ENCODE measurements at places on chromosomes 5 and 9.
A peak's percentile ranks its signal among the peaks of the same experiment; 100 is the strongest.

GRCh38 chr5:111200828-111201227 lies 23.4 kb upstream of the CAMK4 start:
- DNase-seq = no peak

DNA sequence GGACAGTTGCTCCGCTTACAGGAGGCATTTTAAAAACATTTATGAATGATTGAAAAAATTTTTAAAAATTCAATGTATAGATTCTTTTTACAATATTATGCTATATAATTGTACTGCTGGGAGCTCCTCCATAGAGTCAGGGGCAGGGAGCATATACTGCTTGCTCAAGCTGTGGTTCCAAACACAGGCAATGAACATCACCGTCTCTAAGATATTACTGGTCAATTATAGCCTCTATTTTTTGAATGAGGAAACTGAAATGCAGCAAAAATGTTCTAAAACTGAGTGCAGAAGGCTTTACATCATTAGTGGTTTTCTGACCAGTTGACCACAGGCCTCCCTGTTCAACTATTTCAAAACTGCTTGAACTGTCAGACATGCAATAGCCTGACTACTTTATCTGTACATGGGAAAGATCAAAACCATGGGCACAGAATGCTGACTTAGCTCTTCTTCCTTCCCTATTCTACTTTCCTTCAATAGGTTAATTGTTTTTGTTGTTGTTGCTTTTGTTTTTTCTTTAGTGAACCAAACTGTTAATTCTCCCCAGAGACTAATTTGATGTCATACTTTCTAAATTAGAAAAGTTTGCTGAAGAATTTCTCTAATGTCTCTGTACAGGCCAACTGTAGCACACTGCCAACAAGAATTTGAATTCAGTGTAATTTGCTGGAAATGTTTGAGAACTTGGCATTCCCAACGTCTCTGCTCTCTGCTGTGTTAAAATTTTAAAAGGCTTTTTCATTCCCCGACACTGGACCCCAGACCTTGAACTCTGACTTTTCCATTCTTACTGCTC lies 107.6 kb upstream of the MPDZ start:
- DNase-seq = peak; percentile 57

DNA sequence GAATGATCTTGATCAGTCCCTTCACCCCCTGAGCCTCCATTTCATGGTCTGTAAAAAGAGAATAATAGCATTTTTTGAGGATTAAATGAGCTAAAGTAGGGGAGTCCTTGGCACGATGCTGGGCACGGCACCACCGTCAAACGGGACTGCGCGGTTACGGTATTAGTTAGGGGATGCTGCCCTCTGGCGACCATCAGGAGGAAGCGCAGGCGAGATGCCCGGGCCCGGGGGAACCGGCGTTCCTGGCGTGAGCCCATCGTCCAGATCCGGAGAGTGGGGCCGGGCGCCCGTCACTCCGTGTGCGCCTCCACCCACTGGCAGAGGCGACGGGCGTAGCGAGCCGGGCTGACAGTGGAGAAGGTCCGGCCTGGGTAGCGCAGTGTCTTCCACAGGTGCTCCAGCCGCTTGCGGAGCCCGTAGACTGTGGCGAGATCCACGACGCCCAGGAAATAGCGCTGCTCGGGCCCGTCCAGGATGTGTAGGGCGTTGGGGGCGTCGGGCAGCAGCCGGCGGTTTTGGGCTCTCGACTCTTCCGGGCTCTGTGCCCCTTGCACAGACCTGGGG lies 4.8 kb upstream of the ST6GALNAC4 start:
- DNase-seq = peak; percentile 70

GRCh38 chr5:141517312-141517711 lies 28.4 kb downstream of the PCDHGC5 start:
- no peak for DNase-seq

DNA sequence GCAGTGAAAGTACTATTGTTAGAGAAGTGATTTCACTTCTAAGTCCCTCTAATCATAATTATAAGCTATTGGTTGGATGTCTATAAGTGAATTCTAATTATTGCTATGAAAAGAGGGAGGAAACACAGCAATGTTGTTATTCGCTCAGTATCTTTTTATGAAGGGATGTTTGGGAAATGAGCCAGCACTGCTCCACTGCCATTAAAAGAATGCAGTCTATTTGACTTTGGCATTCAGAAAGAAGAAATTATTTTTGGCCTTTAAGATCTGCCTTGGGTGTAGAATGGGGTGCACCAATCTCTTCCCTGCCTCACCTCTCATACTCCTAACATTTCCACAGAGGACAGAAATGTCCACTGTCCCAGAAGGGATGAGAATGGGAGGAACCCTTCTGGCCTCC lies 332.0 kb downstream of the SPATA31D1 start:
- DNase-seq = no peak

GRCh38 chr5:134547999-134548658 lies 22.7 kb downstream of the JADE2 start:
- no peak for DNase-seq

DNA sequence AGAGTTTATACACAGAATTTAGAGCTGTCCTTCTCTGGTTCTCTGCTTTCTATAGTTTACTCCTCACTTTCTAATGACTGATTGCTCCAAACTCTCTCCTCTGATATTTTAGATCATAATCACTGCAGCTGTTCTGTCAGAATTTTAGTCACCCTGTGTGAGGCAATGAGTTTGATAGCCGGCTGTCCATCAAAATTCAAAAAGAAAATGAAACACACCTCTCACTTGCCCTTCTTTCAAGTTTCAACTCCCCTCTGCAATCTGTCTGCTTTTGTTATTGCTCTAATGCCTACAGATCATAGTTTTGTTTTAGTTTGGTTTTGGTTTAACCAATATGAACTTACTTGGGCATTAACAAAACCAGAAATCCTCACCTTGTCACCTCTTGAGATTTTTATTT lies 23.3 kb upstream of the ABLIM3 start:
- no peak for DNase-seq

- DNase-seq = no peak
Measured at GRCh38 chr5:80837679-80838078, 122.5 kb upstream of the RASGRF2 start.

DNA sequence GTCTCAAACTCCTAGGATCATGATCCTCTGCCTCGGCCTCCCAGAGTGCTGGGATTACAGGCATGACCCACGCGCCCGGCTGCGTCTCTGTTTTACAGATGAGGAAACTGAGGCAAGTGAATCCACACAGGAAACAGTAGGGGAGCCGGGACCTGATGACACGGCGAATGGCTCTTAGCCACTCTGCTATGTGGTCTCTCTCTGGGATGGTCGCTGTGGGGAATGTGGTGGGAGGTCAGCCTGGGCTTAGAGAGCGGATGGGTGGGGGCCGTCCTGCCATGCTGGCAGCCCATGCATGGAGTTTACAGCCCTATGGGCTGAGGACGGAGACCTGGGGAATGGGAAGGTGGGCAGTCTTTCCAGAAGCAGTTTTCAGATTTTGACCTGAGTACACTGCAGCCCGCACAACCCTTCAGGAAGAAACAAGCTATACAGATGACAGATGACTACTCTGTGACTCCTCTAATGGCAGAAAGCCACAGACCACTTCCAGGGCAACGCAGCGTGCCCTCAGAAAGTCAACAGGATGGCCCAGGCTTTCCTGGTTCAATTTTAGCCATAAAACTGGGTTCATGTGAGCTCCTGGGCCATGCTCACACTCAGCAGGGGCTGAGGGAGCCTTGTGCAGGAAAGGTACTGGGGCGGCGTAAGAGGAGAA lies 136.1 kb upstream of the RAPGEF1 start:
- no peak for DNase-seq

- DNase-seq = peak; percentile 96
Measured at GRCh38 chr5:119340597-119341218, 15.1 kb upstream of the TNFAIP8 start.

DNA sequence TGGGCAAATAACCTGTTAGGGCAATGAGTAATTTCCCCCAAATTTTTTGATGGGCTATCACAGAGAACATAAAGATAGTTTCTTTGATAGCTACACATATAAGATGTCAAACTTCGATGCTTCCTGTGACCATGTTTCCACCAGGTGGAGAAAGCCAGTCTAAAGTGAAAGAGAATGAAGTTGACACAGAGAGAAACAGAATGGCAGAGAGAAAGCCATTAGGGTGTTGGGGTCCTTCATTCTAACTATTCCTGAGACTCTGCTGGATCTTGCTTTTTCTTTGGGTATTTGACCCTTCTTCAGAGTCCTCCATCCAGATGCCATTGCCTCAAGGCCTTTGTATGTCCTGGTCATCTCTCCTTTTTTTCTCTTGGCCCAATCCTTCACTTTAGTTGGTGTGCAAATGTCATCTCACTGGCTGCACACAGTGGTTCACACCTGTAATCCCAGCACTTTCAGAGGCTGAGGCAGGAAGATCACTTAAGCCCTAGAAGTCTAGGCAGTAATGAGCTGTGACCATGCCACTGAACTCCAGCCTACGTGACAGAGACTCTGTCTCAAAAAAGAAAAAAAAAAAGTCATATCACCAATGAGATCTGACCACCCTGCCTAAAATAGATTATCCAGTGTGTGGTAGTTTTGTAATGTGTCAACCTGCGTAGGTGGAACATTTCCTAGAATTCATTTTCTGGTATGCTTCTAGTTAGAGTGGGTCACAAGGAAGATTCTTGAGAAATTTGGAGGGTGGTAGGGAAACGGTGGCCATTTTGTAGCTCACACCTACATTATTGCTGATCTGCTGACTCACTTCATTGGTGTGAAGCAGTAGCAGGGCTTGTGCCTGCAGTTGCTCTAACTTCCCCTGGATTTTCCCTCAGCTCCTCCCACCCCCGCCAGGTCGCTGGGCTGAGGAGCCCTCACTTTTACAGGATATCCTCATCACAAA lies 20.8 kb upstream of the KIF2A start:
- DNase-seq = no peak

DNA sequence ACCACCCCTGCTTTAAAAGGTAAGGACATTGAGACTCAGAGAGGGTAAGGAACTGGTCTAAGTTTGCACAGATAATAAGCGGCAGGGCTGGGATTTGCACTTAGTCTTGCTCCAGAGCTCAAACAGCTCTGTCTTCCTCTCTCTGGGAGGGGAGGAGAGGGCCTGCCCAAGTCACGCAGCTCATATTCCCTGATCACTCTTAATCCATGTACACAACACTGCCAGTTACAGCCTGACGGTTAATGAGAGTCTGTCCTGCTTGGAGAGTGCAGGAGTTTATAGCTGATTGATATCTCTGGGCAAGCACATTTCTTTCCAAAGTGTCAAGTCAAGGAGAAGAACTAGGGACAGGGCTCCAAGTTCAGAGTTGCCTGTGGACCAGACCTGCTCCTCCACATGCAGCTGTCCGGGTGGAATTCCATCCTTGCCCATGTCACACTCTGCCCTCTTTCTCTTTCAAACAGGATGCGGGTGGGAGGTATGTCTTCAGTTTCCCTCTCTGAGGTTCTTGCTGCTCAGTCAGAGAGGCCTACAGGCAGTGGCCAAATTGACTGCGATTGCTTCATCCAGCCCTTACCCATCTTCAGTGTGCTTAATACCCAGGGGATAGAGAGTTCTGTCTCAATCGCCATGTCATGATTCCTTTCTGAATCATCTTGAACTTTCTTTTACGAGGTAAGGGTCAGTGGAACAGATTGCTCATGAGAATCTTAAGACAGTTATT lies 54.5 kb downstream of the GALNT12 start:
- peak; percentile 98 for DNase-seq

DNA sequence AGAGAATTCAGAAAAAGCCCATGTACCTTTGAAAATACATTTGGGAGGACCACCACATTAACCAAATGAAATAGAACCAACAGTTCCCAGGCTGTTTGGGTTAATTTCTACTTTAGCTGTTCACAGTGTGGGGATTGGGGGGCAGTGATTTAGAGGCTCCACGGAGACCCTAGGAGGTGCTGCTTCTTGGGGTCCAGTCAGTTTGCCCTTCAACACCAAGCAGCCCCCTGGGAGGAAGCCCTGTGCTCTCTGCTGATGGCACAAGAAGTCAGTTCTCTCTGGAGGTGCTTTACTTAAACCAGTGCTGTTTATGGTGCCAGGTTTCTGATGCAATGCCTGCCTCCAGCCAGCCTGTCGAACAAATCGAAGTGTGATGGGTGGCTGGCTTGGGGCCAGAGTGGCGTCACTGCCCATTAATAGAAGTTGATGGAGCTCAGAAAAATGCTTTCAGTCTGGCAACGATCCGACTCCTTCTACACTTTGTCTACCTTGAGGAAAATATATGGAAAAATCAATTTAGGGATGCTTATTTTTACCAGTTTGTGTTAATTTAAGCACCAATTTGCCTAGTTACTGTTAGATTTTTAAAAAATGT lies 134.0 kb downstream of the SNX18 start:
- DNase-seq = no peak

DNA sequence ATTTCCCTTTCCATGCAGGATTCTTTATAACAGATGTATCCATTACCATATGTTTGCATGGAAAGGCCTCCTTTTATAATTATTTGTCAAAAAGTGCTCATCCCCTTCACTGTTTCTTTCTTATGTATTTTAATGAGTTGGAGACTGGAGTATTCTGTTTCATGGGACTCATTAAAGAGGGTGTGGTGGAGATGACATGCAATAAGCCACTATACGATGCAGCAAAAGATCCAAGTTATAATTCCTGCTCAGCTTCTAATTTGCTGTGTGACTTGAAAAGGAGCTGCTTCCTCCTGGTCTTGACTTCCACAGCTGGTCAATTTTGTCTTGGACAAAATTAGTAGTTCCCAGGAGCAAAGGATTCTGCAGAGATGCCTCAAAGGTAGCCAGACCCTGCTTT lies 13.9 kb downstream of the SGCD start:
- no peak for DNase-seq

- DNase-seq = no peak
Measured at GRCh38 chr5:154071799-154072413, 33.1 kb downstream of the MFAP3 start.

- no peak for DNase-seq
Measured at GRCh38 chr9:14303521-14303920, 10.4 kb downstream of the NFIB start.

DNA sequence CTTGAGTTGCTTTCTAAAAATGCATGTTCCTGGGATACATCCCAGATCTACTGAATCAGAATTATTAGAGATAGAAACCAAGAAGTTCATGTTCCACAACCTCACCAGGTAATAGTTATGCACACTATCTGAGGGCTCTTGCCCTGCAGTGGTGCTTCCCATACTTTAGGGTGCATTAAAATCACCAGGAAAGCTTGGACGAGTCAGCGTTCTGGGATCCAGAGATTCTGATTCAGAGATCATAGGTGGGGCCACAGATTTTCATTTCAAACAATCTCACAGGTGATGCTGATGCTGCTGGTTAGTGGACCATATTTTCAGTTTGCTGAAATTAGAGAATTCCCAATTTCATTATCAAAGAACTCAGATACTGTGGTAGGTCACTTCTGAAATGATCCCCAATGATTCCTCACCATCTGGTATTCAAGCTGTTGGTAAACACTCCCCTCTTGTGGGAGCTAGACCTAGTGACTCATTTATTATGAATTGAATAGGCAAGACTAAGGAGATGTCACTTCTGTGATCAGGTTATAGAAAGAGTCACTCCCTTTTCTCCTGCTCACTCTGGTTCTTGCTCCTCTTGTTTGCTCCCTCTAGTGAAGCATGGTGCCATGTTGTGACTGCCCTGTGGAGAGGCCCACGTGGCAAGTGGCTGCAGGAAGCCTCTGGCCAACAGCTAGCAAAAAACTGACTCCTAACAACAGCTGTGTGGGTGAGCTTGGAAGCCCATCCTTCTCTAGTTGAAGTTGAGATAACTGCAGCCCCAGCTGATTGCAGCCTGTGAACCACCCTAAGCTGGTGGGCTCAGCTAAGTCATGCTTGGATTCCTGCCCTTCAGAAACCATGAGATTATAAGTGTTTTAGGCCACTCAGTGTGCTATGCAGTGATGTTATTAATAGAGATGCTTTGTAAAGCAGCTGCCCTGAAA lies 59.8 kb downstream of the SH3TC2 start:
- DNase-seq = no peak

- DNase-seq = no peak
Measured at GRCh38 chr5:68591850-68592249, 376.3 kb downstream of the PIK3R1 start.

GRCh38 chr9:114235033-114235661 lies 79.8 kb downstream of the COL27A1 start:
- peak; percentile 89 for DNase-seq
